ENCODE measurements at places on chromosomes 1 and 21. TPM values are rescaled to one million over a fixed set of nuclear protein-coding genes. Genes with fewer than 3 reads are reported as not detected.

GRCh38 chr1:24886241-24886640 is 43.8 kb downstream of the RUNX3 start:
- DNase-seq: no peak

Gene TAS1R3
- 0.24 TPM for total RNA-seq

DNA sequence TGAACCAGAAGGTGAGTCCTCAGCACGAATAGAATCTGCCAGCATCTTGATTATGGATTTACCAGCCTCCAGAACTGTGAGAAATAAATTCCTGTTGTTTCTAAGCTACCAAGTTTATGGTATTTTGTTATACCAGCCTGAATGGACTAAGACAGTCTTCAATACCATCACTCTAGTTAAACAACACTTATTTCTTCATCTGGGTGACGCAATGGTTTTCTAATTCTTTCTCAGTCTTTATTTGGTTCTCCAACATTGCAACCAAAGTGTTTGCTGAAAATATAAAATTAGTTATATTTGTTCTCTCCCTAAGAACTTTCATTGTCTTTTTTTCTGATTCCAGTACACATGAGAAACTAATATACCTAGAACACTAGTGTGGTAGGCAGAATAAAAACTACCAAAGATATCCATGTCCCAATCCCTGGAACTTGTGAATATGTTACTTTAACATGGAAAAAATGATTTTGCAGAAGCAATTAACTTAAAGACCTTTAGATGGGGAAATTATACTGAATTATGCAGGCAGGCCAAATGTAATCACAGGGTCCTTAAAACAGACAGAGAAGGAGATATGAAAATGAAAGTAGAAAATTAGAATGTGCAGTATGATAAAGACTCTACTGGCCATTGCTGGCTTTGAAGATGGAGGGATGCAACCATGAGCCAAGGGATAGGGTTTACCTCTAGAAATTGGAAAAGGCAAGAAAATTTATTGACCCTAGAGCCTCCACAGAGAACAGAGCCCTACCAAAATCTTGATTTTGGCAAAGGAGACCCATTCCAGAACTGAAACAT is 1115.1 kb downstream of the PLA2G4A start:
- DNase-seq: no peak

DNA sequence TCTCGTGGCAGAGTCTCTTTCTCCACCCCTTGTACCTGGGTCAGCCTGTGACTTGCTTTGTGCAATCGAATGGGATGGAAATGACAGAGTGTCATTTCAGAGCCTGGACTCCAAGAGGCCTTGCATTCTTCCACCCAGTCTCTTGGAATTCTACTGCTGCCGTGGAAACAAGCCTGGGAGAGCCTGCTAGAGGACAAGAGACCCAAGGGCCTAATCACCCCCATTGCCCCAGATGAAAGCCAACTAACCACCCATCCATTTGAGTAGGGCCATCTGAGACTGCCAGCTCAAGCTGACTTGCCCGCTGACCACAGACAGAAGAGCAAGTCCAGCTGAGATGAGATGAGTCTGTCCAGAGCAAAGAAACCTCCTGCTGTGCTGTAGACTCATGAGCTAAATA is 201.6 kb downstream of the PTPRU start:
- no peak for DNase-seq

Gene TSSK3
- 1.9 TPM for total RNA-seq

DNA sequence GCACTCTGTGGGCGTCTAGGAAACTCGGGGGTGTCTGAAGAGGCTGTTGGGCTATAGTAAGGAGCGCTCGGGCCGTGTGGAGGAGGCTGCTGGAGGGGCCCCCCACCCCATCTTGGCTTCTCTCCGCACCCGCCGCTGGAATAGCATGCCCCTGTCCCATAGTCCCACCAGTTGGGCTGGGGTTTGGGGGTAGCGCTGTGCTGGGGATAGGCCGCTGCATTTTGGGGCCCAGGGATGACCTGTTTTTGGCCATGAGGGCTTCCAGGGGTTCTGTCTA is 511 bp downstream of the EFNA3 start:
- no peak for DNase-seq

DNA sequence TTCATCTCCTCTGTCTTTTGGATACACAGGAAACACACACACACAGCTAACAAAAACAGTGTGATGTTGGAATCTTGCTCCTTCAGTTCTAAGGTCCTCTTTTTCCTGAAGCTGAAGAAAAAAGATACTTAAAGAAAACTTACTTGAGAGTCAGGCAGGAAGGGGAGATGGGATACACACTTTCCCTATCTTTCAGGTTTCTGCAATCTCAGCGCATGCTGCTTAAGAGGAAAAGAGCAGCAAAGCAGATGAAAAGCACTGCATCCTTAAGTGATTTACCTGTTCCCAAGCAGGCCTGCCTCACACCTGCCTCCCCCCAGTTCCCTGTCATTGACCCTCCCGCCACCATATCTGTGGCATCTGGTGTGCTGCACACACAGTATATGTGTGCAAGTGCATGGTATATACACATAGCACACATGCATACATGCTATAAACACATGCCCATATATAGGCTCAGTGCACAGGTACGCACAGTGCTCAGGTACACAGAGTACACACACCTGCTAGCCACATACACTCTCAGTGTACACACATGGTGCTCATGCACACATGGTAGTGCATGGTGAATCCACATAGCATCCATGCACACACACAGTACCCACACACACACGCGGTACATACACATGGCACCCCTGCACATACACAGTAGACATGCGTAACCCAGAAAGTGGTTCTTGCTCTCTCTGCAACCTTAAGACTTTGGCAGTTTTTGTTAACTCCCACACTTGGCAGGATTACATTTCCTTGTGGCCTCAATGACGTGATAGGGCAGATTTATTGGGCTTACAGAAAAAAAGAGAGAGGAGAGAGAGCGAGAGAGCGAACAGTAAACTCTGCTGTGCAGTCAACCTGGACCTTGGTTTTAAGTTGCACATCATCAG is 166.9 kb downstream of the TOMM20 start:
- peak; percentile 94 for DNase-seq

GRCh38 chr1:67969446-67969845 is 81.0 kb downstream of the DIRAS3 start:
- no peak for DNase-seq

Gene IL12RB2
- total RNA-seq: 9.4 TPM

- DNase-seq: no peak
Observed at GRCh38 chr1:108653431-108654105, 7.3 kb downstream of the HENMT1 start.

DNA sequence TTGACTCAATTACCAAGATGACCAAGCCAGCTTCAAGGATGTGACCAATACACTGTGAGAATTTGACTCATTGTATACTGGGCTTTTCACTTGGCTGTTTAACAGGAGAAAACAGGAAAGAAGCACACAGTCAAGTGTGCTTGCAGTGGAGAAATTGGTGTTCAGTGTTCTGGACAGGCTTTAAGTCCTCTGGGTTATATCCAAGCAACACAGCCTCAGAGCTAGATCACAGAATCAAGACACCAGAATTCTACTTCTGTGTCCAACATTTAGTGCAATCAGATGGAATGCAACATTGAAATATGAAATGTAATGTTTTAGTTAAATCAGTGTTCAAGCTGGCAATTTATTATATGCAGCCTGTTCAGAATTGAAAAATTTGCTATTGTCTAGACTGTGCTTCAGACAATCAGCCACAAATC is 694.4 kb downstream of the LTN1 start:
- DNase-seq: peak; percentile 49

DNA sequence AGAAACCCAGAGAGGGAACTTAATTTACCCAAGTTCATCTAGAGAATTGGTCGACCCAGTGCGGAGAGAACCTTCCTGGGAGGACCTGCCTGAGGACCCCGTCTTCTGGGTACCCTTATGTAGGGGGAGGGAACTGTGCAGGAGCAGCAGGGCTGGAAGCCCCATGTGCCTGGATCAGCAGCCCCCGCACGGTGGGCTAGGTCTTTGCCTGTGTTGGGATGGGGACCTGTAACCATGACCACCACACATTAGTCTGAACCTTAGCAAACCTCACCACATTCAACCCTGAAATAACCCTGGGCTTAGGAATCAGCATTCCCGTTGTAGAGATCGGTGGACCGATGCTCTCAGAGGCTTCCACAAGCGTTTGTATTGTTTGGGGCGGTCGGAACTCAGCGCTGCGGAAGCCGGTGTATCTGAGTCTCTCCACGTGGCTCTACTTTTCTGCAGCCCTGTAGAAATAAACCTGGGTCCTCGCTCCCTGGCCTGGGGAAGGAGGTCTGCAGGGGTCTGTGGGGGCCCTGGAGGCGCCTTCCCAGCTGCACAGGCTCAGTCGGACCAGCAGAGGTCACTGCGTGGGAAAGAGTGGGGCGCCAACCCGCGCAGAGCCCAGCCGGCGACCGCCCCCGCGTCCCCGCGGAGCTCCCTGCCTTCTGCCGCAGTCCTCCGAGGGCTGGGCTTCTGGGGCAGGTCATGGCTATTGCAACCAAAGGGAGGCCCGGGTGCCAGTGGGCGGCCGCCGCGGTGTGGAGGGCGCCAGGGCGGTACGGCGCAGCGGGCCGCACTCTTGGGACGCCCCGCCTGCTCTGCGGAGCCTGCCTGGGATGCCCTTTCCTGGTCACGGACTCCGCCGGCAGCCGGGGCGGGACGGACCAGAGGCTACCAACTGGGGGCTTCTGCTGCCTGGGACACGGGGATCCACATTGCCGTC is 36.2 kb upstream of the KCNA10 start:
- DNase-seq: peak; percentile 21

Gene PACC1
- 2.4 TPM for total RNA-seq

Gene GBP6
- total RNA-seq: 0.48 TPM

Gene TIE1
- total RNA-seq: 17.1 TPM

Gene AVPR1B
- total RNA-seq: 0.72 TPM

DNA sequence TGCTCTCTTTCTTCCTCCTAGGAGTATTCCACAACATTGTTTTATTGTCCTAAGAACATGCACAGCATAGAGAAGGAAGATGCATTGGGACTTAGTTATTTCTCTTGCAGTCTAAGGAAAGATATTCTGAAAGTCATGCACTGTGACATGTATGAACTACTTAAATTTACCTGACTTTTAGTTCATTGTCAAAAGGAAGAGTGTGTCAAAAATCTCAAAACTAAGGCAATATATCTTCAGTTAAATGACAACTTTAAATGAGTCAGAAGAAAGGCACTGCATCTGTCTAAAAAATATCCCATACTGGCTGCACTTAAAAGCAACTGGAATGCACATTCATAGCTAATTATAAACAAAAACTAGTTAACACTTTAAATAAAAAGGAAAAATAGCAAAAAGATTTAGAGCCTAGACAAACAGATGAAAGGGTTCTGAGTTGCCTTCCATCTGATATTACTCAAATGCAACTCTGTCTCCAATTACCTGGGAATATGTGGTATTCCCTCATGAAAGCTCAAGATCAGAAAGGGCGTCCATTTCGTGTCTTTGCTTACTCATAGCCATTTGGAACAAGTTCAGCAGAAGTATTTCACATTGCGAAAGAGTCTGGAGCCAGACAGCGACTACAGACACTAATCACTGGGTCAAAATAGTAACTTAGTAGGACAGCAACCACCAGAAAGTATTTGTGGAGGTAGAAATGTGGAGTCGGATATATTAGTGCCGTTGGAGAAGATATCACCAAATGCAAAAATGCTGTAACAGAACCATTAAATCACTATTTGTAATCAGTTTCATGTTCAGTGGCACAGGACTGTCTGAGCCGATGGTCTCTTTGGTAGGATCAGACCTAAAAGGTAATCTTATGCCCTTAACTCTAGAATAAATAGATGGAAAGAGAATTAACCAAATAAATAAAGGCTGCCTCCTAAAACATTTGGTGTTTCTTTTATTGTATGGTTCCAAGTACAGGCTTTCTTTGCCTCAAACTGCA is 225.7 kb downstream of the GREM2 start:
- peak; percentile 13 for DNase-seq

Gene UMODL1
- 0.48 TPM for total RNA-seq

- DNase-seq: no peak
Observed at GRCh38 chr1:243727503-243728203, 122.4 kb downstream of the AKT3 start.

DNA sequence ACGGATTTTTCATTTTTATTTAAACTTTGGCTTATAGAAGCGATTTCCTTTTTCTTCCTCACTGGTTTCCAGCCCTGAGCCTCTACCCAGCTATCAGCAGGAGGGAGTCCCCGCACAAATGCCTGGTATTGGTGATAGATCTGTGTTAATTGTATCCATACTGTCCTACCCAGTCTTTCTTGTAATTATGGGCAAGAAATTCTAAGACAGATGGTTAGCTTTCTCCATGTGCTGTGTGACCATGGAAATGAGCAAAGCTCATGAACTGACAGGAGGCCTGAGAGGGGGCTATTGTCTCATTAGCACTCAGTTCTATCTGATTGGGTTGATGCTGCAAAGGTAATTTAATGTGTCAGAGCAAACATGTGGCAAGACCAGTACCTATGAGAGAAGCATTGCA is 108.1 kb upstream of the IVNS1ABP start:
- no peak for DNase-seq

Gene SLFNL1
- 1.9 TPM for total RNA-seq

DNA sequence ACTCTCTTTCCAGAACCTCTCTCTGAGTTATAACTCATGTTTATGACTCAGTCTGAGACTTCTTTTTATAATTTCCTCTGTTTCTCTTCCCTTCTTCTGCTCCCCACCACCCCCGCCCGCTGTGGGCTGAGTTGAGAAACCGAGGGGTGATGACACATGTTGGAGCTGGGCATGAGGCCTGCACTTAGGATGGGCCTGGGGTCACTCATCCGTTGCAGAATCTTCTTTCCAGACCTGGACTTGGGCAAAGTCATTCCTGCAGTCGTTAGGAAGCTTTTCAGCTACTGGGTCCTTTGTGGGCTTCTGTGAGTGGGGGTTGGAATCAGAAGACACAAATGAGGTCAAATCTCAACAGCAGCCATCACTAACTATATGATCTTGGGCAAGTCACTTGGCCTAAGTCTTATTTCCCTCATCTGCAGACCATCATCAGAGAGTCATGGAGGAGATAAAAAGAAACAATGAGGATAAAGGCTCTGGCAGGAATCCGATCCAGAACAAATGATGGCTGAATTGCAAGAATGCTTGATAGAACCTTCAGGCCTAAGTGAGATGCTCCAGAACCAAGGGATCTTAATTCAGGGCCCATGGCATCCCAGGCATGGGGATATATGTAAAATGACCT is 53.4 kb downstream of the RPS6KA1 start:
- no peak for DNase-seq

DNA sequence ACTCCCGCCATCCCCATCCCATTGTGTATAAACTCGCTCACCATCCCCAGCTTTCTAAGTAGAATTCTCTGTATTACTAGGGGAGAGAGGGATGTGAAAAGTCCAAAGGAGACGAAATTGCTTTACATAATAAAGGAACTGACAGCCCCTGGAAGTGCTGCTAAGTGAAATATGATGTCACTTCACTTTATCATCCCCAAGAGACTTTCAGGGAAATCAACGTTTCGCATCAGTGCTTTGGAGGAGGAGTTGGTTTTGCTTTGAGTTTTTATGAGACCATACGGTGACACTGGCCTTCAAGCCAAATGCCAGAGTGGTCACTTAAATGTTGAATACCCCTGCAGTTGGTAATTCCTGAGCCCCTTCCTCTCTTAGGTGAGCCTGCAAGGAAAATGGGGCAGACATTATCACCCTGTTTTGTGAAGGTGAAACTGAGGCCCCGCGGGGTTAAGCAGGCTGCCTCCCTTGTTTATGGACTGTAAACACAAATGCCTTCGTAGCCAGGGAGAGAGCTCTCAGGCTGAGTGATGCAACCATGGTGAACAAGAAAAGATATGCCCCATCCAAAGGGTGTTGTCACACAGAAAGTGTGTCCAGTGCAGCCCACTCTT is 58.4 kb upstream of the KAZN start:
- DNase-seq: no peak

GRCh38 chr1:232127190-232127589 is 500.6 kb downstream of the DISC1 start:
- no peak for DNase-seq
